ENCODE measurements at places on chromosomes 2 and 18.
A peak's percentile ranks its signal among the peaks of the same experiment; 100 is the strongest.

DNA sequence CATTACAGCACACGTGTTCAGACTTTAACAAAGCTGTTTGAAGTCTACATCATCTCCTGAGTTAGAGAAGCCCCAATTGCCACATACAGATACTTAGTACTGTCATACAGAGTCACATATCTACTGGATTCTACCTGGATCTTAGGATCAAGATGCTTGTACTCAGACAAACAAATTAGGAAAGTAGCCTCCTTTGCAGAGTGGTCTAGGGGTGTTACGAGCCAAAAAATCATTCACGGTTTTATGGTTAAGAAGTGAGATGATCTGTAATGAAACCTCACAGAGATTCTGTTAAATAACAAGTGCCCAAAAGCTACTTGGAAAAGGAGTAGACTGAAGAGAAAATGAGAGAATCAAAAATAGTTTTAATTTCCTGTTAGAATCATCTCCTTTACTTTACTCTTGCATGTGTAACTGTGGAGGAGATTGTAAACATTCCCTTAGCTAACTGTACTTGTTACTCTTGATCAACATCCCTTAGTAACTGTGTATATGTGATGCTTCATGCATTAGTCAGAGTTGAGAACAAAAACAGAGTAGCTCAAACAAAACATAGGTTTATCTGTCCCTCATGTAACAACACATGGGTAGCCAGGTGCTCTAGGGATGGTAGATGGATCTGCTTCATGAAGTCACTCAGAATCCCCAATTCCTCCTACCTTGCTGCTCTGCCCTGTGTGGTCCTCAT, 16.4 kb upstream of the IL1RL1 start:
- DNase-seq = no peak

DNA sequence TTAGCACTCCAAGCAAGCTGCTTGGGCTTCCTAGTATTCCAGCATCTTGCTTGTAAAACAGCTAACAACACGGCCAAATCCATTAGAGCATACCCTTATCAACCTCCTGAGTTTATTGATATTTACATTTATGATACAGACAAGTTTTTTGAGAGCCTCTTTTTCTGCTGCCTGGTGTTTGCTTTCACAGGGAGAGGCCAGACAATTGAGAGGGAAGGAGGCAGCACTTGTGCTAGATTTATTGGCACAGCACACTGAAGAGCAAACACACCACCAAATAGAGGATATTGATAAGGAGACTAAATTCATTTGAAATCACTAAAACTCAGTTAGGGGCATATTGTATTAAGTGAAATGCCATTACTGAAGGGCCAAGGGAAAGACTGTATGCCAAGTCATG, 1142.3 kb upstream of the FANCL start:
- DNase-seq = no peak

DNA sequence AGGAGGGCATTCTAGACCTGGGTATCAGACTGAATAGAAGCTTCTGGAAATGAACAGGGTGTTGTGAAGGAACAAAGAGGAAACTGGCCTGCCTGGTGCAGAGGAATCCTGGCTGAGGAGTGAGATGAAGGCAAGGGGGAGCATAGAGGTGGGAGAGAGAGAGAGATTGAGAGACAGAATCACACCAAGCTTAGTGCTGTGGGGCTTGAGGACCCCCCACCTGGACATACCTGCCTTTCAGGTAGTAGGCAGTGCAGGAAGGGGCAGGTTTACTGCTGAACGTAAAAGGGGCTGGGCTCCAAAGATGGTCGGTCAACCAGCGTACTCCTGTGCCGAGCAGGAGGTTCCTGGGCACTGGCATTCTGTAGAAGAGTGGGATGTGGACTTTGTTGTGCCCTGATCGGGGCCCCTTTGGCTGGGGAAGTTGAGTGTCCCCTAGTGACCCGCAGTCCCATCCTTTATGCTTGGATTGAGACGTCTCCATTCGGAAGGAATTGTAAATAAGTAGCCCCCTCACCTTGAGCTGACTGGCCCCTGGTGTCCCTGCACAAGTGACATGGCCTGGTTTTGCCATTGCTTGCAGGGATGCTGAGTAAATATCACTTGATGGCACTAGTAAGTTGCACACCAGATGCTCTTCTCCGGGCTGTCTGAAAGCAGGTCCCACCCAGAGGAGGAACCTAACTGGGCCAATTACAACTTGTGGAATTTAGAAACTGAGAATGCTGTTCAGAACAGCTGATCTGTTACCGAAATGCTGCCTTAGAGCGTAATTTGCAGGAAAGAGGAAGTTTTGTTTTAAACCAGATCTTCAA, 1.4 kb downstream of the UBE2F start:
- DNase-seq = peak; percentile 70

DNA sequence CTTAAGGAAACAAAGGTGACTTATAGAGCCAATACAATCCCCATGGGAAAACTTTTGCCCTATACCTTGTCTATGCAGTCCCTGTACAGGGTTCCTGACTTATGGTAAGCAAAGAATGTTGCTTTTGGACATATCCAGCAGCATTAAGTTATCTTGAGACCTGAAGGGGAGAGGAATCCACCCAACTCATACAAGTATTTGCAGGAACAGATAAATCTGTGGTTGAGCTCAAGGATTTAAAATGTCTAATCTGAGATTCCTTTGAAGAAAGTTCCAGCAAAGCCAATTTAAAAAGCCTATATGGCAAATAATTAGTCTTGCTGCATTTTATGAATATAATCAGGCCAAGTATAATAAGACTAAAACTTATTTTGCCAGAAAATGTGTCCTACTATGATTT, 739.5 kb upstream of the CDH2 start:
- DNase-seq = no peak

DNA sequence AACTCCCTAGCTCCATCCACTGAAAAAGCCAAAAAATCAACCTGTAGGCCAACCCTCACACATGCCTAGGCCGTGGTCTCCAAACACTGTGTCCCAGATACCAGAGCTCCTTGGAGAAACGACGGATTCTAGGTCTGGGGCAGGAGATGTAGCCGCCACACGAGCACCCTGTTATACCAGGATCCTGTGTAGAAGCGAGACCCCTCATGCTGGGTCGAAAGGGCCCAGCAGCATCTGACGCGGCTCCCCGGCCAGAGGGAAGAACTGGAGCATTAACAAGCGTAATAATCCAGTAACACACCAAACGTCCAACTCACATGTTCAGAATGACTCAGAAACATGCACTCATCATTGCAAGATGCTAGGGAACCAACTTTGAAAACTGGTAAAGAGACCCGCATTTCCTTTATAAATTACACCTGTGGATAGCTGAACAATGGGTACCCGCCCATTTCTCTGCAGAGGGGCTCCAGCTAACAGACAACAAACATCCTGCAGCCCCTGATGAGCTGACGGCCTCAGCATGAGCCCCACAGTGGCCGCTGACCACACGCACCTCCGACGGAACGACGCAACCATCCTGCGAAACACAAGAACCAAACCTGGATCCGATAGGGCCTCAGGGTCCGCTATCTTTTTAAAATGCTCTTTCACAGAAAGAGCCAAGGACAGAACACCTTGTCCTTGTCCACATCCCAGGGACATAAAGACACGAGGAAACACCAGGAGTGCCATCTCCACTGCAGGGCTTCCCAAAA, 14.2 kb downstream of the SLC66A2 start:
- peak; percentile 25 for DNase-seq

DNA sequence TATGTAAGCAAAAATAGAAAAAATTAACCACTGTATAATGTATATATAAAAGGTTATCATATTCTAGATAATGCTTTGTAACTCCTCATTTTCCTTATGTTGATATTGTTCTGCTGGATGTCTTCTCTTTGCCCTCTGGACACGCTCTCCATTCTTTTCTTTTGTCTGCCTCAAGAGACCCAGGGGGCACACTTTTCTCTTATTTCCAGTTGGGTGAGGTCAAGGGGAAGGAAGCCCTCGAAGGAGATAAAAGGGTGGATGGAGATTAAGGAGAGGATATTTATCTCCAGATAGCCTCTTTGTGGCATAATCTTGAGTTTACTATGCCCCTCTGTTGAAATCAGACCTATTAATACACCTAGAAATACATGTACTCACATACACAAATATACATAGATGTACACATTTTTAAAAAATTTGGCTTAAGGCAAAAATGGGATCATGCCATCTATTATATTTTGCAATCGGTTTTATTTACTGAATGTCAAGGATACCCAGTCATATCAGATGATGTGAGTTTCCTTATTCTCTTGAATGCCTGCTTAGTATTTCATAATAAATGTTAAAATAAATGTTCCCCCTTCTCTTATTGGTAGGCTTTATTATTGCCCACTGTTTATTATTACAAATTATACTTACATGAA, 65.3 kb downstream of the LCLAT1 start:
- no peak for DNase-seq

DNA sequence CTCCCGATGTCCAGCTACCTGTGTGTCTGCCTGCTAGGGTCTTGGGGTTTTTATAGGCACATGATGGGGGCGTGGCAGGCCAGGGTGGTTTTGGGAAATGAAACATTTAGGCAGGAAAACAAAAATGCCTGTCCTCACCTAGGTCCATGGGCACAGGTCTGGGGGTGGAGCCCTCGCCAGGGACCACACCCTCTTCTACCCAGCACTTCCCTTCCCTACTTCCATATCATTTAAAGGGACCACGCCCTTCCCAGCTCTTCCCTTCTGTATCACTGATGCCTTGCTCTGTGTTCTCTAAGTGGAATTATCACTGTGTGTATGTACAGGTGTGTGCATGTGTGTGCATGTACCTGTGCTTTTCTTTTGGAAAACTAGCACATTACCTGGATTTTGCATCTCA, 6.3 kb downstream of the UGT1A1 start:
- no peak for DNase-seq

- DNase-seq = no peak
Observed at GRCh38 chr2:220001751-220002150, 374.3 kb downstream of the SLC4A3 start.

- DNase-seq = no peak
Observed at GRCh38 chr2:130842770-130843169, 6.1 kb downstream of the ARHGEF4 start.

Measured in Peyer's patch (tissue), 4 donors.